ENCODE measurements at places on chromosomes 12 and 14.
A peak's percentile ranks its signal among the peaks of the same experiment; 100 is the strongest.

- no peak for DNase-seq
These were observed 107.1 kb downstream of the SMOC1 start for GRCh38 chr14:69986336-69986735.

DNA sequence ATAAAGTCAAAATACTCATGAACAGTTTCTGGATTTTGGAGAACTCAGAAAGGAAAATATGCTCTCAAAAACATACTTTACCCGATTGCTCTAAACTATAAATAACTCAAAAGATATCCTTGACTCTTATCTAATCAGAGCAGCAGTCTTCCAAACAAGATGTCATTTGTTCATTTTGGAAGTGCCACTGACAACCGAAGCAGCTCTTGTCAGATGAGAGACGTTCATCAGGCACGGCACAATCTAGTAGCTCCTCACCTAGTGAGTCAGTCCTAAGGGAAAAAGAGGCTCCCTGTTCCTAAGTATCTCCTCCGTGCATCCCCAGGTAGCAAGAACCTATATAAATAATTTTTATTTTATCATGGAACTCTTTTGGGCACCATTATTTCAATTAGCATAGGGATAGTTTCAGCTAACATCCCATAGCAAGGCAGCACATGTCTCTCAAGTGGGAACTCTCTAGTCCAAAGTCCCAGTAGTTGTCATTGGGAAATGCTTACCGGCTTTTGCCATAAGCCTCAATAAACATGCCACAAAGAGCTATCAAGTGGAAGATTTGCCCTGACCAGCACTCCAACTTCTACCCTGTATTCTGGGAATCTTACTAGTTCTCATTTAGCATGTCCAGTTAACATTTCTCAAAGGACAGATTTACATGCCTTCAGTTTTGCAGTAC, 14.1 kb upstream of the TMEM263 start:
- DNase-seq: no peak

GRCh38 chr12:127060310-127060847, 1206.6 kb upstream of the TMEM132C start:
- DNase-seq: no peak

DNA sequence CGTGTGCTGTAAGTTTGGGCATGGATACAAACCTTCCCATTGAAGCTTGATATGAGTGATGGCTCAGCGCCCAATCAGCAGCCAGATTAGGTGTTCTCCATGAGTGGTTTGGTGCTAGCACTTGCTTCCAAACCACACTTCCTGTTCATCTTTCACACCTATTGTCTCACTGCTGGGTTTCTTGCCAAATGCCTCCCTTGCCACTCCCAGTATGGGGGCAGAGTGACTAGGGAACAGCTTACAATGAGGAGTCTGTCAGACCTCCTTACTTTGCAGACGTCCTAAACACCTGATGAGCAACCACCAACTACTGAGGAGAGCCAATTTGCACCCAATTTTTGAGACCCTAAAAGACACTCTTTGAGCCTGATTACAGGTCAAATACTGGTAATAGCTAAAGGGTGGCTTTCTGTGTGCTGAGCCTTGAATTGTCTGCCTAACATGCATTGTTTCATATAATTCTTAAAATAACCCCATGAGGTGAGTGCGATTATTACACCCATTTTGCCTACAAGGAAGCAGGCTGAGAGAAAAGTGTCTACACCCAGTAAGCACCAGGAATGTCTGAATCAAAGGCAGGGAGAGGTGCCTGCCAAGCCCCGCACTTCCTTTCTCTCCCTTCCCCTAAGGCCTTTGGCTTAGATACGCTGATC, 48.4 kb upstream of the FOS start:
- DNase-seq: no peak

DNA sequence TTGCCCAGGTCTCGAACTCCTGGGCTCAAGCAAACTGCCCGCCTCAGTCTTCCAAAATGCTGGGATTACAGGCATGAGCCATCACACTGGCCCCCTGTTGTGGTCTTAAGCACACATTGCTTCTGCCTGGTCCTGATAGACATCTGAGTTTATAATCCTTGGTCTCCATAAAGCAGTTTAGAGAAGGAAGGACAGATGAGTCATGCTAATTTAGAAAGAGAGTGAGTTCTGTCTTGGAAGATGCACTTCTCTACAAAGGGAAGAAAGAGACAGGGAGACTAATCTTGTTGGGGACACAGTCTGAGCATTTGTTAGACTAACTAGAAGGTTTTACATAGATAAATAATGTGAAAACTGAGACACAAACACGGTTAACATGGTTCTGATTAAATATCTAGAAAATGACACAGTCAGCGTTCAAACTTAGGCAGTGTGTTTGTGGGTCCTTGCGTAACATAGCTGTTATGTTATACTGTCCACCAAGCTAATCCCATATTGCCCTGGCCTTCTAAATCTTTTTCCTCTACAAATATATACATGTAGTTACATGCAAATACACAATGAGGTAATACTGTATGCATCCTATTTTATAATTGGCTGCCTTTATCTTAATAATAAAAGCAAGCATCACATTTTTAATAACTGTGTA, 31.0 kb downstream of the SAMD4A start:
- no peak for DNase-seq

GRCh38 chr12:207804-208203, 6.2 kb downstream of the SLC6A12 start:
- no peak for DNase-seq

- DNase-seq: no peak
These were observed 266.1 kb upstream of the LRIG3 start for GRCh38 chr12:59186451-59186850.

DNA sequence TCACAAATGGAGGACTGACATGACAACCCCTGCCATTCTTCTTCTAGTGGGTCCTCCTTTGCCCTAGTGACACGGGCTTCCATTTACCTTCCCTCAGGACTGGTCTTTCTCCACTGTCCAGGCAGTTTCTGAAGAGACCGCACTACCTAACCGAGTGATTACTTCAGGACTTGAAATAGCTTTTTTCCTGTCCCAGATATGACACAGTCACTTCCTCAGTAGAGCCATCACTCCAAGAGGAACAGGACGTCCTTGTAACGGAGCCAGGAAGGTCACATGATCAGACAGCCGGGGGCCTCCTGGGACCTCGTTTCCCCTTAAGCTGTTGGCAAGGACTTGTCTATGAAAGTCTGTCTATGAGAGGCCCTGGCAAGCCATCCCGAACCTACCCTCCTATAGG, 62.3 kb downstream of the FOS start:
- DNase-seq: peak; percentile 93

DNA sequence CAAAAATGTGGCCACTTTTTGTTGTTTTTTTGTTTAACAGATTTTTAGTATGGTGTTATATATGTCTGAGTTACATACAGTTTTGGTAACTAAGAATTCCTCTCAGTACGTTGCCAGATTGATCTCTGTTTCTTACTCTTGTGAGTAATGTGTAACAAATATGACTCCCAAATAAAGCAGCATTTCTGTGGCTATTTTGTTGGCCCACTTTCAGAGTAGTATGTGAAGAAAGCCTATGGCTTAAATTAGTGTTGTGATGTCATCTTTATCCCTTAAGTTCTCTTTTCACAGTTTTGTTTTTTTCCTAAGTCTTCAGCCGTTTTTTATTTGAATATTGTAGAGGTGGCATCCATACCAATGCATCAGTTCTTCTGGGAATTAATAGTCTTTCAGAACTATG, 10.7 kb downstream of the PCNX4 start:
- no peak for DNase-seq

DNA sequence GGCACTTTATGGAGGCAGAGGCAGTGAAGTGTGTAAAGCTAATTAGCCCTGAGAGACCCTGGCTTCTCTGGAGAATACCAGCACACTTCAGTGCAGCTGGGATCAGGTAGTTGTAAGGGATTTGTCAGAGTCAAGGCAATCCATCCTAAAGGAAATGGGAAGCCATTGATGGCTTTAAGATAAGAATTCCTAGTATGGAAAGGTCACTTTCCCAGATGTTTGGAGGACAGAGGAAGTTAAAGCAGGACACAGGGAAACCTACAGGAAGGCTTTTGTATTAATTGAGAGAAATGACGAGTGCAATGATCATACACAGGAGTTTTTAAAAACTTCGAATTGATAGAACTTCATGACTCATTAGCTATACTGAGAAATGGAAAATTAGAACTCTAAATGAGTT, 254.4 kb downstream of the SLC16A7 start:
- DNase-seq: no peak

Data from vagina (tissue), 2 donors.